Suprapubic skin (tissue), 4 donors: ENCODE measurements at places on chromosomes 2 and 18. TPM values are rescaled to one million over a fixed set of nuclear protein-coding genes. Genes with fewer than 3 reads are reported as not detected.
A peak's percentile ranks its signal among the peaks of the same experiment; 100 is the strongest.

GRCh38 chr18:62846313-62846712 is 131.0 kb downstream of the PHLPP1 start:
- DNase-seq: no peak

DNA sequence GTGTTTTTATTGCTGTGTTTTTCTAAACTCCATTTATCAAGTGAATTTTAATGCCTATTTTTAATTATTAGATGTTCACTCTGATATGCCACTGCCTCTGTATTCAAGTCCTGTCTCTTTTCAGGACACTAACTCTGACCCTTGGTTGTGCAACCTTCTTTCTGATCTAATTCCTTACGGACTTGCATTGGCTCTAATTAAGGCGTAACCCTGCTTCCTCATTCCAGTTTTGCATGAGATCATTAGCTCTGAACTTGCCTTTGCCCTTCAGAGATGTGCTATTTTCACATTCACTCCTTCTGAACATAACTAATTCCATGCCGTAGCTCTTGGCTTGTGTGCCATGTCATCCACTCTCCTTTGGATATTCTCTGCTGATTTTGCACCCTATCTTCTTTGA is 162.5 kb upstream of the TMEFF2 start:
- no peak for DNase-seq

- DNase-seq: no peak
These were observed 10.7 kb downstream of the NT5DC4 start for GRCh38 chr2:112731479-112731878.

DNA sequence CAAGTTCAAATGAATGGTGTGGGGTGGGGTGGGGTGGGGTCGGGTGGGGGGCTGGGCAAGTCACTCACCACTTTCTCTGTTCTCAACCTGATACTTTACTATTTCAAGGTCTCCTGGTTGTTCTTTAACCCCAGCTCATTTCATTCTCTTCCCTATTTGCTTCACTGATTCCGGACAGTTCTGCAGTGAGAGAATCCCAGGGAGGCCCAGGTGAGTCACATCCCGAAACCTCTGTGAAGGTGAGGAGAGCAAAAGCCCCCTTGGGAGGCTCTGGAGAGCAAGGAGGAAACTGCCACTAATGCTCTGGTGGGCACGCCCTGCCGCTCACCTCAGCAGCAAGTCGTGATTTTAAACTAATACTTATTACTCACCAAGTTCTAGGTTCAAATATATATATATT is 8.9 kb downstream of the EDAR start:
- no peak for DNase-seq

DNA sequence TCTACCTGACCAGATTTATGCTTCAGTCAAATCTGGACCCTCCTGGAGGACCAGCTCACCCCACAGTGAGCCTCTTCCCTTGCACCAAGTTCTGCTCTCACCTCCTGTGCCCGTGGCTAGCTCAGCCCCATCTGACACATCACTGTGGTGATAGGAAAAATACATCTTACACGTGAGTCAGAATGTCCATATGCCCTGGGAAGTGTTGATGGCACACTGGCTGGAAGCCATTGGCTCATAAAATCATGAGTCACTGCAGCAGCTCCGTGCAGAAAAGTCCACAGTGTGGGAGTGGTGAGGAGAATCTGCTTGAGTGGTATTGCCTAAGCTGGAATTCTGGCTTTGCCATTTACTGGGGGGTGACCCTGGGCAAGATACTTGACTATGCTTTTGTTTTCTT is 42.6 kb upstream of the RAPGEF4 start:
- no peak for DNase-seq

DNA sequence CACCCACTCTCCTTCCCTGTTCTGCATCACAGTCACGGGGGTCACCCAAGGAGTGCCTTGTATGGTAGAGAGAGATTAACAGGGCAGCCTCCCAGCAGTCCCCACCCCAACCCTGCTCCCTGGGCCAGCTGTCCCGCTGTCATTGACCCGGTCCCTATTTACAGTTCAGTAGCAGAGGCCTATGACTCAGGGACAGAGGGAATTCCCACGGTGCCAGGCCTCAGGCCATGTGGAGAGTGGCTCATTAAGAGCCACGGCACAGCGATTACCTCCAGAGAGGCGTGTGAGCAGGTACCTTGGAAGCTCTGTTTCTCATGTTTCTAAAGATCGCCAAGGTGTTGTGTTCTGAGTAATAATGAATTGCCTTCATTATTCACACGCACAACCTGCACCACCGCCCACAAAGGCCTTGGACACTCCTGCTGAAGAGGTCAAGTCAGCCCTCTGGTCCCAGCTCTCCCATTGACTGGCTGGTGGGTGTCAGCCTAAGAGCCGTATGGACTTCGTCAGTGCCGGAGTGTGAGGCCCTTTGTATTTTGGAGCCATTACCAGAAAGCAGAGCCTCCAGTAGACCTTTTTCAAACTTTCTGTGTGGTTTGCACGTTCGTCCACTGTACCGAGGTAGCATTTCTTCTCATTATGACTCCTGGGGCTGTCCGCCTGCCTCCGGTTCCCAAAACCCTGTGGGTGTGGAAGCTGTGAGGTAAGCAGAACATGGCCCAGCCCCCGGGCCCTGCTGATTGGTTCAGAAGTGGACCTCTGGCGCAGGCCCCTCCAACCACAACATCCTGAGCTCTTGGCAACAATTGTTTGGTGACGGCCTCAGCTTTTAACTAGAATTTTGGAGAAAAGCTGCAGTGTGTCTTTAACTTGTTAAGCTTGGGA is 47.0 kb downstream of the SERTAD2 start:
- DNase-seq: peak; percentile 97

Gene STAT4
- total RNA-seq: 0.34 TPM

Gene POMC
- total RNA-seq: 2.6 TPM

Gene CXCR1
- 1.0 TPM for total RNA-seq

Gene GAL3ST2
- total RNA-seq: not detected
